ENCODE measurements at places on chromosomes 2 and 18.

GRCh38 chr2:164565359-164565758 is 55.9 kb downstream of the GRB14 start:
- no peak for DNase-seq

DNA sequence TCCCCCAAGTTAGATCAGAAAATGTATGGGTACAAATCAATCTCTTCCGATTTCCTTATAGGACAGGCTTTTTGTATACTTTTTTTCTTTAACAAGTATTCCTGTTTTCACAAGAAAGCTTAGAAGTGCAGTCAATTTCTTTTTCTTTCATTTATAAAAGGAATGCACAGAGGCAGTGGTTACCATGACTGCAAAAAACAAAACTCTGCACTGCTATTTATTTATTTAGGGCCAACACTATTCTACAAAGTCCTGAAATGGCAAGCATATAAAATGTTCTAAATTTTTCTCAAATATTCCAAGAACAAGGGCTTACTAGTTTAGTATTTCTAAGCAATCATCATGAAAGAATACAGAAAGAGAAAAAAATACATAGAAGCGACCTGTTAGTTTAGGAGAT is 22.2 kb downstream of the ATAD2B start:
- DNase-seq, result no peak

DNA sequence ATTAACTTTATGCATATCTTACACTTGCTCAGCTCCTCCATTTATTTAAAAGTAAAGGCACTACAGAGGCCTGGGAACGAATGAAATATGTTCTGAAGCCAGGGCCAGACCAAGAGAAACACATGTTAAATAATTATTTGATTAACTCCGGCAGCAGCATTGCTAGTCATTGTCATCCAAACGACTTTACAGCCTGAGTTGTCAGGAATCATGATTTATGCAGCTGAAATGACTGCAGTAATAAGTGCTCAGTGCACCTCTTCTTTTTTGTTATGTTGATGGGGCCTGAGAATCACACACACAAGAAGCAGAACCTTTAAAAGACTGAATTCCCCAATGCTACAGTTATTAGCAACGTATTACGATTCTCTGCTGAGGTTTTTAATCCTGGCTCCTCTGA is 58.9 kb downstream of the EPHA4 start:
- no peak for DNase-seq

DNA sequence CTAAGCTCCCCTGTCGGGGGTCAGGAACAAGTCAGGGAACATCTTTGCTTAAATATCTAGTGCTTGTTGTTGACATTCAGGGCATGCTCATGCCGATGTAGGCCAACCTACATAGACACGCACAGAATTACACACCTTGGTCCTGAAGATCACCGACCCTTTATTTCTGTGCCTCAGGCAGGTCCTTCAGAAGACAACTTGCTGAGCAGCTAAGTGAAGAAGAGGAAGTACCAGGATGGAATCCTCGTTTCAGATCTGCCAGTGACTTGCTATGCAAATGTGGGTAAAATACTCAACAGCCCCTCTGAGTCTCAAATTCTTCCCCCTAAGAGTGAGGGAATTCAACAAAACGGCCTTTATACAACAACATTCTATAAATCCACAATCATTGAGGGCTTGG is 494.7 kb downstream of the BCL11A start:
- peak; percentile 33 for DNase-seq

DNA sequence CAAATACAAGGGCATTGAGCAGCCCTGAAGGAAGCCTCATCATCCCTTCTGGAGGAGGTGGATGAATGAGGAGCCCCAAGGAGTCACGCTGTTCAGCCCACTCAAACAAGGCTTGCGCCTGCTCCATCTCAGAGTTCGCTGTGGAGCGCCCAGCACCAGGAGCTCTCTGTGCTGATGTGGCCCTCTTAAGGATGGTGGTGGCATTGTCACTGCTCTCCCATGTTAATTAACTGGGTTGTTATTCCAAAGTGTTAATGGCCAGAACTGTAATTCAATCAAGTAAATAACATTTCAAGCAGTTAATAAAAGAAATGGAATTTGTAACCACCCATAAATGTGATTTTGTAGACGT is 726.0 kb upstream of the RAB6C start:
- DNase-seq, result no peak

- no peak for DNase-seq
Measured at GRCh38 chr18:45930963-45931362, 36.2 kb downstream of the EPG5 start.

DNA sequence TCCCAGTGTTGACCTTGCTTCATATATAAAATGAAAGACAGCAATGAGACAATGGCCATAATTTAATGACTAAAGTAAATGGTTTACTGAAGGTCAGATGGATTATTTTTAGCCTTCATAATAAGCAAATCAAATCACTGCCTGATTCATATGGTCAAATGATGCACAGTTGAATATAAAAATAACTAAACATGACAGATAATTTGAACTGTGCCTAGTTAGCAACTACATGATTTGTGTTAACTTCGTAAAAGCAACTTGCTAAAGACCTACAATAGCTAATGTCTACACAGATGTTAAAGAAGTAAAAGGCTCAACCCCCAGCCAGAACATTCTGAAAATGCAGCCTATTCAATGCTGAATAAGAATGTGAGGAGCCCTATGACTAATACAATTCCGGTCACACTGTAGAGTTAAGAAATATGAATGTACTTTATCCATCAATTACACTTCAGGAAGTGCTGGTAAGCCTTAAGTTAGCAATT is 590.8 kb upstream of the CDH2 start:
- DNase-seq, result no peak

GRCh38 chr2:42935692-42936671 is 143.6 kb upstream of the HAAO start:
- no peak for DNase-seq

Data from memory B cell (primary cell).